ENCODE measurements at places on chromosomes 7 and 10.

- peak; percentile 56 for DNase-seq
Measured at GRCh38 chr7:151315038-151315655, 26.5 kb upstream of the NUB1 start.

GRCh38 chr10:100740476-100741377 is 4.7 kb upstream of the PAX2 start:
- DNase-seq: no peak

GRCh38 chr10:121440461-121440860 is 157.8 kb downstream of the FGFR2 start:
- DNase-seq: no peak

GRCh38 chr7:45588466-45588865 is 14.3 kb downstream of the ADCY1 start:
- DNase-seq: no peak

DNA sequence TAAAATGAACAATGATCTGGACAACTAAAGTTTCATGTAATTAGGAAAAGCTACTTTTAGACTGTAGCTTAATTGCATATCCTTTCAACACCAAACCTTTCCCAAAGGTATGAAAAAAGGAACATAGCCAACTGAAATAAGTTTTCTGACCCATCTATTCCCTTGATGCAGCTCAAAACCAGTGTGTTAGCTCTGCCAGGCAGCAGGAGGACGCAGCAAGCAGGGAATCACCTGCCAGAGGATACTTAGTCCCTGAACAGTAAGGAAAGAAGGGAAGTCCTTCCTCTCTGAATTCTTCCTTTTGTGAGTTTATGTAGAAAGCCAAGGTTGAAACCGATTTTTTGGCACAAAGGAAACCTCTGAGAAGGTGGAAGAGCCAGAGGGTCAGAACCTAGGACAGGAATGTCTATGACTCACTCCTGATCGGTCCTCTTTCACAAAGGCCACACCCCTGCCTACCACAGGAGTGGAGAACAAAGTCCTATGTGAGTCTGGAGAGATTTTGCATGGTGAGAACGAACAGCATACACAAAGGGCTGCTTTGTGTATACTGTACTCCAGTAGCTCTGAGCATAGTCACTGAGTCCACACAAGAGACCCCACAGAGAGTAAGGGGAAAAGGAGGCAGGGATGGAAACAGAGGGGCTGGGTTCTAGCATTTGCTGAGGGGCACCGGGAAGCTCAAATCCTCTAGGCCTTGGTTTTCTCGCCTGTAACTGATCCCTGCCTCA is 68.8 kb upstream of the GSDME start:
- DNase-seq: peak; percentile 61

DNA sequence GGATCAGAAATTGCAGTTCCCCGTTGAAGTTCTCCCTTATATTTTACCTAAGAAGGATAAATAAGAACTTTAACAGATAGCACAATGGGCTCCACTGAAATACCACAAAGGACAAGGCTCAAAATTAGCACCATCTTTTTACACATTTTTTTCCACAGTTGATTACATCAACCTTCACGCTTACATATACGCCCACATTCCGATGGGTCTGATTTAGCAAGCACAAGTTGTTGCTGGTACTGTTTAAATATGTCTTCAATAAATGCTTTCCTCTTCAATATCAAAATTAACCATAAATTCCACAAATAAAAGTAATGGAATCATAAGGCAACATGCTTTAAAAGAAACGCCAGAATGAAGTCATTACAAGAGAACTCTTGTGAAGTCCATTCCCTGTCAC is 79.5 kb downstream of the NEBL start:
- DNase-seq: peak; percentile 17

- DNase-seq: no peak
Measured at GRCh38 chr10:55263327-55263726, 462.3 kb upstream of the PCDH15 start.

- no peak for DNase-seq
Measured at GRCh38 chr7:108135446-108136190, 5.5 kb upstream of the LAMB4 start.

DNA sequence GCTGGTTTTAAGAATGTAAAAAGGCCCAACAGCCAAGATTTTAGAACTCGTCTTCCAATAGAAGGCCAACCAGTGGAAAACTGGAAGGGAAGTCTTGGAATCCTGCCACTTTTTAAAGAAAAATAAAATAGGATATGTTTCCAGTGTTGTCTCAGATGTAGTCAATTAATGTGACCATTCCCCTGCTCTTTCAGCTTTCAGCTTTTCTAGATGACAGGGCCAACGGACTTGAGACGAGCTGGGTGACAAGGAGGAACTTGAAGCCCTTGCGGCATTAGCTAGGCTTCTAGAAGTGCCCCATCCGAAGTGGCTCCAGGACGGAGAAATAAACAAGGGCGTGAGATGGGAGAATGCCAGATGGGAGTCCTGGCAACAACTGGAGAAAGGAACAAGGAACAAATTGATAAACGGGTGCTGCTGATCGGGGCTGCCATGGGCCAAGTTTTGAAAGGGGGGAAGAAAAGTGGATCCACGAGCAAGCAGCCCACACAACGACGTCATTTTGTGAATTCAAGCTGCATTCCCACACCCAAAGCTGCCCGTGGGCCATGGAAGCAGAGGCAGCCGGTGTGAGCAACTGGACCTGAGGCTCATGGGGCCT is 42.3 kb downstream of the CTBP2 start:
- peak; percentile 86 for DNase-seq

- DNase-seq: peak; percentile 29
Measured at GRCh38 chr7:83162402-83163256, at the start of gene PCLO. Gene PCLO (minus strand): TSS chr7:83162884. CDS start chr7:83162592, 292 bp downstream.

DNA sequence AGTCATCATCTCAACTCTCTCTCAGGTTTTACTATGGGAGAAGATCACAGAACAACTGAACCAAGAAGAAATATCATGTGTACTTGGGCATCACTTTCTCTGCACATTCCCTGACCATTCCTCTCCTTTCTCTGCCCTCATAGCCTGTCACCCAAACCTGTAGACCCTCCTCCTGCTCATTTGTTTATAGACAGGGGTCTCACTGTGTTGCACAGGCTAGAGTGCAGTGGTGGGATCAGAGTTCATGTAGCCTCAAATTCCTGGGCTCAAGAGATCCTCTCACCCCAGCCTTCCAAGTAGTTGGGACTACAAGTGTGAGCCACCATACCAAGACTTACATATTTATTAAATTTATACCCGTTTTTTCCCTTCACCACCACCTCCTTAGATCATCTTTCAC is 260.8 kb upstream of the SLC26A5 start:
- no peak for DNase-seq

- DNase-seq: peak; percentile 14
Measured at GRCh38 chr7:39911167-39911566, 38.9 kb upstream of the CDK13 start.

DNA sequence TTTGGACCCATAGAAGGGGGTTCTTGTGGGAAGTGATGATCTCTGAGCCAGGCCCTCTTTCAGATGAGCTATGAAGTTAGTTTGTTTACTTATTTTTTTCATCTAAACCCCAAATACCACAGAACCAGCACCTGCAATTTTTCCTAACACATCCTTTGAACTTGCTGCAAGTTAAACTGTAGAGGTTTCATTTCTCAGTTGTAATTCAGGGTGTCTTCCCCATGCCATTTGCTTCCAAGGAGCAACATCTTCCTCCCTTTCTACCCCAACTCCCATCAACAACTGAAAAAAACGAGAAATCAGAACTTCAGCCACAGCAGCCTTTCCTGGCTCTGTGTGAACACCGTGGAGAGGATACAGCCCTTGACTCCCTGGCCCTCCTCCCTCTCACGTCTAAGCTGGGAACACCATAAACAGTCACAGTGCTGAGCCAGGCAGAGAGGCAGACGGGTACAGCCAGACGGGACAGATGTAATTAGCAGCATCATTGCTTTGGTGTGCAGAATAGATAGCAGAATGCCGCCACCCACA is 63.6 kb downstream of the RGS10 start:
- DNase-seq: no peak

DNA sequence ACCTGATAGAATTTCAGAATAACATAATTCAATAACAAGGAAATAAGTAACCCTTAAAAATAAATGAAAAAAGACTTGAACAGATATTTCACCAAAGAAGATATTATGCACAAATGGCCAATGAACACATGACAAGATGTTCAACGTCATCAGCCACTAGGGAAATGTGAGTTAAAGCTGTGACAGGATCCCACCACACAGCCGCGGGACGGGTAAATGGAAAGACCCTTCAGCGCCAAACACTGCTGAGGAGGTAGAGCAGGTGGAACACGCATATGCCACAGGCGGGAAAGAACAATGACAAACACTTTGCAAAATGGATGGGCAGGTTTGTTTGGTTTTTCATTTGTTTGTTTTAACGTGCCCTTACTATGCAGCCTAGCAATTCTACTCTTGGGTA is 86.1 kb upstream of the RNF32 start:
- no peak for DNase-seq

- DNase-seq: no peak
Measured at GRCh38 chr10:1860351-1860750, 123.0 kb upstream of the ADARB2 start.

DNA sequence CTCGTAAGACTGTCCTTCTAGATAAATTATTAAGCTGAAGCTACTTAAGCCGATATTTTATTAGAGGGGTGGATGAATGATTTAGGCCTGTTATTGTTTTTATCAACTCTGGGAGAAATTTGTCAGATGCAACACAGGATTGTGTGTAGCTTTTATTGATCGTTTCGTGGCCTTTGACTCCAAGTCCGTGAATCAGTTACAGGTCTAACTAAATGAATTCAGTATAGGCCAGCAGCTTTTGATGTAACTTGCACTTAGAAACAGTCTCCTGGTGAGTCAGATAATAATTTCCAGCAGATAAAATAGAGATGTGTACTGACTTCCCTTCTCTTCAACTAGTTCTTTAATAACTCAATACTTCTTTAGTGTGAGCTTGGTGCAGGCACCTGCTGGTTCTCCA is 341.7 kb upstream of the SMIM30 start:
- DNase-seq: no peak

- no peak for DNase-seq
Measured at GRCh38 chr10:81116990-81117389, 579.3 kb downstream of the SH2D4B start.

DNA sequence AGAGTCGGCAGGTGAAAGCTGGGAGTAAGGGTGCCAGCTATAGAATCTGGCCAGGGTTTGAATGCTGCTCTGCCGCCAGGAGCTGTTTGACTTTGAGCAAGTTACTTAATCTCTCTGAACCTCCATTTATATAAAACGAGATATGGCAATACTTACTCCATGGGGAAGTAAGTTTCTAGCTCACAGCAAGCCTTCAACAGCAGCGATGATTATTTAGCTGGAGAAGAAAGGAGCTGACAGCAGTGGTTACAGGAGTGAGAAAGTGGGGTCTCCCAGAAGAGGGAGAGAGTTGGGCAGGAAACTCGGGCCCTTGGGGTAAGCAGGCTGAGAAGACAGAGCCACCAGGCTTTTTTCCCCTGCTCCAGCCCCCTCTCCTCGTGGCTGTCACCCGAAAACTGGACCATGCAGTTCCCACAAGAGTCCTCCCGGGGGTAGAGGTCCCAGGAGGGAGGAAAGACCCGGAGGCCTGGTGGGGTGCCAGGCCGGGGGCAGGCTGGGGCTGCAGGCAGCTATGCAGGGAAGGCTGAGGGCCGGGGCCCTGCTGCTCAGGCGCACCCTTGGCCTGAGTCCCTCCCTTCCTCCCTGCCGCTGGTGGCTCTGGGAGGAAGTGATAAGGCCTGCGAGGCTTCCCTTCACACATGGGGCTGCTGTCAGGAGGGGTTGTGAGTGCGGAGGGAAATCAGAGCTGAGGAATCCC is 3.5 kb downstream of the NOS3 start:
- no peak for DNase-seq

DNA sequence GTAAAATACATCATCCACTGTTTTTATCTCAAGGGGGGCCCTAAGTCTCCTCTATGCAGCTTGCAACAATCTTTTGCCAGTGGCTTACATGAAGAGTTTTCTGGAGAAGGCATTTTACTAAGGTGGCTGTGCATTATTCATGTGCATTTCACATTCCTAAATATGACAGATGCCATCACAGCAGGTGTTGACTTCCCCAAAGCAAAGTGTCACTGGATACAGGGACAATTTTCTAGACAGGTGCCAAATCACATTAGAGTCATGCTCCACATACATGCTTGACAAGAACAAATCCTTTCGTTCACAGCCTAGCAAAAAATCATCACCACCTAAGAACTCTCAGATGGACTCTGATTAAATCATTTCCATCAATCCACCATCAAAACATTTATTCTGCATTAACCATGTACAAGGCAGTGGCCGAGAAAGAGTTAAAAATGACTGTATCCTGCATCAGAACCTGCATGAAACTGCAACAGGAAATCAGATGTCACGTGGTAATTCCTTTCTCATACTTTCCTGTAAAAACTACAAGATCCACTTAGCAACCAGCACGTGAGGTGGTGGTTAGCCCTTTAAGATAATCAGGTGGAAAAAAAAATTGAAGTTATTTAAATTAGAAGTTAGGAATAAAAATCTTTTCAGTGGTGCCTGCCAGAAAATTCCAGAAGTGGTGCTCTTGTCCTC is 88.2 kb upstream of the AFAP1L2 start:
- peak; percentile 23 for DNase-seq

DNA sequence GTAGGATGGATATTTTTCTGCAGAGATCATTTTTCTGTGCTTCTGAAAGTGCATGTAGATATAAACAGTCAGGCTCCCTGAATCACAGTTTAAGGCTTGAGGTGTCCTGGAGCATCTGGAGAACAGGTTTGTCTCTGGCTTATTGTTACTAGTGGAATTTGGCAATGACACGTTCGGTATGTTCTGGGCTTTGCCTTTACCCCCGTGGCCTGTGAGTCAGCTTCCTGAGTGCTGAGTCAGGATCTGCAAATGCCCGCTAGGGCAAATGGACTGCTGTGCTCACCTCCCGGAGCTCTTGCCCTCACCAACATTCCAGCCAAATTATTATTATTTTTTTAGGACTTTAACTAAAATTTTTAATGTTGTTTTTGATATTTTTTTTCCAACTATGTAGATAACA is 192.5 kb upstream of the PRSS1 start:
- DNase-seq: peak; percentile 98

DNA sequence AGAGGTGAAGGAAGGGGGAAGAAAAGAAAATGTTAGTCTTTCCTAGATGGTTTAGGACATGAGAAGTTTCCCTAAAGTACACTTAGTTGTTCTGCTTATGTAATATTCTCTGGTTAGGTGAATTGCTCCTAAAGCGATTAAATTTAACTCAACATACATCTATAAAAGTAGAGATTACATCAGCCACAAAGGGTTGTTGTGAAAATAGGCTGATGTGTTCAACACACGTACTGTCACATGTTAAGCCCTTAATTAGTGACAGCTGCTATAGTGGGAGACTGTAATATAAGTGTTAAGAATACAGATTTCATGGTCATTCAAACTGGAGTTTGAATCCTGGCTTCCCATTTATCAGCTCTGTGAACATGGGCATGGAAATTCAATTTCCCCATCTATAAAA is 12.8 kb downstream of the HECTD2 start:
- DNase-seq: no peak

DNA sequence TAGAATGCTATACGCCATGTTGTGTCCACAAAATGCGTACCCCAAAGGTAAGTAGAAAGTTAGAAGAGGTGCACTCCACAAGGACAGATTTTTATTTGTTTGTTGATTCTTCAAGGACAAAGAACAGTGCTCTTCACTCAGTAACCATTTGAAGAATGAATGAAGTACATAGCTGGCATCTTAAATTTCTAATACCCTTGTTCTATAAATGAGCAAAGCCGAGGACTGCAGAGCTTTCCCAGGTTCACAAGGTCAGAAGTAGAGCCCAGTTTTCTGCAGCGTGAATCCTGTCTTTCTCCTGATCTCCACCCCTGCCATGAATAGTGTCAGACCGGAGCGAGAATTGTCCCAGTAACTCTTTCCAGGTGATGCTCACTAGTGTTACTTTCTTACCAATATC is 9.5 kb downstream of the HECW1 start:
- DNase-seq: no peak
